Activated T-cell treated with anti-CD3 and anti-CD28 coated beads for 48 hours (primary cell): ENCODE measurements at places on chromosomes 4 and X.

DNA sequence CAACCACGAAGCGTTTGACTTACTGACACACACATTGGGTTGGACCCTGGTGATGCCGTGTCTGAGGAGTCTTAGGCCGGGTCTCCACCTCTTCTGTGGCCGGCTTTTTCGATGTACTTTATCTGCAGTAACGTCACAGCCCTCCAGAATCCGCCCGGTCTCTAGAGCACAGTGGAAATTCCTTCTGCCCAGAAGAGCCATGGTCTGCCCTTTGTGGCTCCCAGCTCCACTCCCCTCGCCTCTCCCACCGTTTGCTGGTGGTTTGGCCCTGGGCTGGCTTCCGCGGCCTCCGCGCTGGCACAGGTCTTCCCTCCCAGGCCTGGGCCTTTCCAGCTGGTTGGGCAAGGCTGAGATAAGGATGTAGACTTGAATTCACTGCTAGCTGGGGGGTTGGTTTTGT lies 4.3 kb downstream of the MAEA start:
- no peak for DNase-seq

DNA sequence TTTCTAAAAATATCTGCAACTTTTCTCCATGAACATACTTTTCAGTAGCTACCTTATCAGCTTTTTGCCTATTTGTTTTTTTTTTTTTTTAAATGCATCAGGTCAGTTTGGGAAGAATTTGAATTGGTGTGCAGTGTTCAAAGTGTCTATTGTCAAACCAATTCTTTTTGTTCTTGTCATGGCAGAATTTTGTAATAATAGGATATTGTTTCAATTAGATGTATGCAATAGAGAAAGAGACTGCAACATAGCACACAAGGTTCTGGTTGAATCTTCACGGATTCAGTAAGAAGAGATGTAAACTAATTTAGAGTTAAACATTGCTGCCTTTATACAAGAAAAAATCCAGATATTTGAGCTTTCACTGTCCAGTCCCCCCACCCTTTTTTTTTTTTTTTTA lies 277.1 kb downstream of the GRID2 start:
- DNase-seq: no peak

GRCh38 chr4:30002341-30002740 lies 717.8 kb upstream of the PCDH7 start:
- no peak for DNase-seq

- DNase-seq: no peak
These were observed 4.5 kb upstream of the SLITRK2 start for GRCh38 chrX:145813081-145813480.

DNA sequence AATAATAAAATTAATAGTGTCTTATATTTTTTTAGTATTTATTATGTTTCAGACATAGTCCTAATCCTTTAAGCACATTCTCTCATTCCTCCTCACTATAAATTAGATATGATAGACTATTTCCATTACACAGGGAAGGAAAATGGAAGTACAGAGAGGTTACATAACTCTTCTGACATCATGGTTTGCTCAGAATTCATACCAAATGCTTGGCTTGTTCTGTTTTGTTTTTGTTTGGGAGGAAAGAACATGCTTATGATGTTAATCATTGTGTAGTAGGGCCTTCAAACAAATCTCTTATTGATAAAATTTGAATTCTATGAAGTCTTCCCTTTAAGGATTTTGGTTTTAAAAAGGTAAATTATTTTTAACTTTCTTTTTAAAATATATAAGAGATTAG lies 59.5 kb downstream of the RXFP1 start:
- no peak for DNase-seq
